ENCODE measurements at places on chromosomes 5 and 9.

DNA sequence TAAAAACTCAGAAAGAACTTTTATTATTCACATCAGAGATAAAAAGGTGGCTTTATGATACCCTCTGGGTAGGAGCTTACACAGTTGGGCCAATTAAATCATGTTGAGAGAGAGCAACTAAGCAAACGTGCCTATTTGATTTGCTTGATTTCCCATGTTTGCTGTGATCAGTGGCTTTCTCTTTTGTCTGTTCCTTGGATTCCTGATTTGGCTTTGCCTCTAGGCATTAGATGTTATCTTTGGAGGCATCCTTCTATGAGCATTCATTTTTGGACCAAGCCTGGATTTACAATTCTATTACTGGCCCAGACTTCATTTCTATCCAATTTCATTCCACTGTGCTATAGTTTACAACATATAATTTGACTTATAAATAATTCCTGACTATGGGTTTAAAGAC is 35.9 kb downstream of the VCAN start:
- DNase-seq: no peak

- DNase-seq: no peak
These were observed 31.6 kb downstream of the NTNG2 start for GRCh38 chr9:132193227-132194124.

GRCh38 chr9:131140550-131140949 is 15.2 kb downstream of the NUP214 start:
- no peak for DNase-seq

- DNase-seq: no peak
These were observed 30.2 kb upstream of the SLC9A3 start for GRCh38 chr5:554284-554988.

- peak; percentile 43 for DNase-seq
These were observed 27.8 kb upstream of the ALDOB start for GRCh38 chr9:101463397-101463796.

DNA sequence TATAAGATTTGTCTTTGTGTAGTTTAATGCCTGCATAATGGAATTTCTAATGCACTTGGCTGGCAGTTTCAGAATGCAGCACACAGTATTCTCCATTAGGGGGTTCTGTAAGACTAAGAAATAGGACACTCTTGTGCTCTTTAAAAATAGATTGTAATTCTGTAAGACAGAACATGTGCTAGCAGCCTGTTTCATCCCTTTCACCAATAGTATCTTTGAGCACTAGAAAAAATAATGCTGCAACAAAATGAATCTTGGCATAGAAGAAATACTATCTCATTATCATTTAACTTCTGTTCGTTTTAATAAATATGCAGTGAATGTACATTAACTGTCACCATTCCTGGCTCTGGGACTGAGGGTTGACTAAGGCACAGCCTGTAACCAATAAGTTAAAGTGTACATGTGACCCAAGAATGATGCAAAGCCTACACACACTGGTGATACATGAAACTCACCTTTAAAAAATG is 23.8 kb upstream of the ZNF622 start:
- DNase-seq: peak; percentile 76

GRCh38 chr5:15598294-15598902 is 98.4 kb downstream of the FBXL7 start:
- peak; percentile 18 for DNase-seq

All from LHCN-M2 (cell line).